ENCODE measurements at places on chromosomes 13 and 19. TPM values are rescaled to one million over a fixed set of nuclear protein-coding genes. Genes with fewer than 3 reads are reported as not detected.

RAVER1 gene
- total RNA-seq = 5.9 TPM

TMPRSS9 gene
- 0.63 TPM for total RNA-seq

KIR2DL3 gene
- not detected for total RNA-seq

TPT1 gene
- total RNA-seq = 1,320 TPM

N4BP2L1 gene
- 21.9 TPM for total RNA-seq

ZBTB32 gene
- not detected for total RNA-seq

S1PR4 gene
- total RNA-seq = 0.31 TPM

All from parietal lobe (tissue), 2 donors.